ENCODE measurements at places on chromosomes 7 and 10. TPM values are rescaled to one million over a fixed set of nuclear protein-coding genes. Genes with fewer than 3 reads are reported as not detected.

Gene LIPK
- total RNA-seq: not detected

Gene STAG3
- total RNA-seq: 0.09 TPM

Gene OR6B1
- not detected for total RNA-seq

Gene FEZF1
- total RNA-seq: not detected

Gene C10orf62
- total RNA-seq: not detected

Gene PTN
- total RNA-seq: 0.56 TPM

Gene NME8
- total RNA-seq: not detected

Gene TMEM225B
- 0.19 TPM for total RNA-seq

Gene IDI2
- total RNA-seq: not detected

Gene FZD8
- 33.4 TPM for total RNA-seq

Gene TMEM130
- total RNA-seq: not detected

Gene IFIT1
- 1.8 TPM for total RNA-seq

Gene SPOCK2
- total RNA-seq: 0.28 TPM

Gene AS3MT
- 0.09 TPM for total RNA-seq

Gene TRIP6
- total RNA-seq: 64.1 TPM

Gene ZNF804B
- not detected for total RNA-seq

Gene GJC3
- 0.09 TPM for total RNA-seq

Gene ANKRD1
- total RNA-seq: 667 TPM

Gene ANKRD61
- 0.09 TPM for total RNA-seq

Gene SCIN
- total RNA-seq: 0.09 TPM

Gene HIP1
- total RNA-seq: 19.5 TPM

Gene BBIP1
- 25.8 TPM for total RNA-seq

Gene GDF2
- not detected for total RNA-seq

Gene CPXM2
- total RNA-seq: 5.1 TPM

Gene PTEN
- 123 TPM for total RNA-seq

Gene OR9A2
- total RNA-seq: not detected

Gene ITGA8
- under 0.01 TPM for total RNA-seq

Gene WASHC2C
- total RNA-seq: 35.4 TPM

Gene PPIF
- 17.3 TPM for total RNA-seq

Gene MKX
- 0.09 TPM for total RNA-seq

Gene HOXA13
- not detected for total RNA-seq

Gene KCNIP2
- 0.27 TPM for total RNA-seq

Gene LMBR1
- 112 TPM for total RNA-seq

Gene BLNK
- not detected for total RNA-seq

Gene CLRN3
- 0.09 TPM for total RNA-seq

Gene CALHM1
- not detected for total RNA-seq

Gene STRIP2
- total RNA-seq: 5.7 TPM

Gene OIT3
- 0.09 TPM for total RNA-seq

Gene PLPP4
- total RNA-seq: 11.0 TPM

Gene KCNK18
- total RNA-seq: not detected

Gene CPA1
- not detected for total RNA-seq

All from endothelial cell of coronary artery (primary cell).